ENCODE measurements at places on chromosomes 12 and 14.

GRCh38 chr12:54708826-54709225, 60.7 kb upstream of the DCD start:
- DNase-seq, result no peak

GRCh38 chr14:101233021-101233366, 328.3 kb upstream of the DIO3 start:
- no peak for DNase-seq

- peak; percentile 39 for DNase-seq
These were observed 811 bp upstream of the FBRSL1 start for GRCh38 chr12:132489078-132489601.

- DNase-seq, result no peak
These were observed 463.5 kb downstream of the TMEM132D start for GRCh38 chr12:129440278-129440677.

DNA sequence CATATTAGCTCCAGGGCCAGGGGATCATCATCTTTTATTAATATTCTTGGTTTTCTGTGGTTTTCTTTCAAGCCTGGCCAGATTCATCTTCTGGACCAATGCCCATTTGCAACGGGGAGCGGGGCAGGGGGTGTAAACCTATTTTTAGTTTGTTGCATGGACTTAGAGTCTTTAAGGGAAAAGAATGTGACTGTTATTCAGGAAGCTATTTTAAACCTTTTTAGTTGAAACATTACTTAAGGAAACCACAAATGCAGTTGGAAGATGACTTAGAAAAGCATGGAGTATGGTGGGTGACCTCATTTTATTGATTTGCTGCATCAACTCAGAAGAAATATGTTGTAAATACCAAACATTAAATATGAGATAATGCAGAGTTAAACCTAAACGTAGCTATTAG, 368.4 kb upstream of the E2F7 start:
- DNase-seq, result no peak

GRCh38 chr14:69247676-69248440, 12.1 kb upstream of the GALNT16 start:
- no peak for DNase-seq

GRCh38 chr12:106774808-106775524, 484 bp downstream of the RIC8B start:
- no peak for DNase-seq

DNA sequence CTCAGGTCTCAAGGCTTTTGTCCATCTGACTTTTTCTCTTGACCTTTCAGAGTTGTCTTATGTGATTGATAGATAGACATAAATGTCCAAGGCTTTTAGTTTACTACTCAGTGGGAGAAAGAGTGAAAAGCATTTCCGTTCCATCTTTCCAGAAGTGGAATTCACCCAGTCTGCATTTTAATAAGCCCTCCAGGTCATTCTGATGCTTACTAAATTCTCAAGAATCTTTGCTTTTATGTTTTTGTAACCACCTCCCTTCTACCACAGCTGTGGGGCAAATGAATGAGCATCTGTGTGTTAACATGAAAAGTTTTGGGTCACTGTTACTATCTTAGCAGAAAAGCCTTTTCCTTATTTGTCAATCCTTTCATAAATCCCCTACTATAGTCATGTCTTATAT, 251.4 kb downstream of the LRIG3 start:
- DNase-seq, result no peak

DNA sequence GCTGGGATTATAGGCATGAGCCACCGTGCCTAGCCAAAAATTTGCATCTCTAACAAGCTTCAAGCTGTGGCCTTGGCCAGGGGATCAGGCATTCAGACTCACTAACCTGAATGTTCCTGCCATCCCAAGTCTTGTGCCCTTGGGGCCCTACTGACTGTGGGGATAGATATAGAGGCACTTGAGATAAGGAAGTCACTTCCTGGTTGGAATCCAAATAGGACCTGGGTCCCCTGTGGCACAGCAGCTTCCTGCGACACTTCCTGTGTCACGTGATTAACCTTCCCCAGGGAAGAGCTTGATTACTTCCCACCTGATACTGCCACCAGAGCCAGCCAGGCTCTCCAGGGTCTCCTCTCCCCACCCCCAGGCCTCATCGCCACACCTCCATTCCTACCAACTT, 128.2 kb downstream of the BCL11B start:
- DNase-seq, result no peak

- DNase-seq, result peak; percentile 76
These were observed 51.6 kb upstream of the SRP54 start for GRCh38 chr14:34931206-34931605.

DNA sequence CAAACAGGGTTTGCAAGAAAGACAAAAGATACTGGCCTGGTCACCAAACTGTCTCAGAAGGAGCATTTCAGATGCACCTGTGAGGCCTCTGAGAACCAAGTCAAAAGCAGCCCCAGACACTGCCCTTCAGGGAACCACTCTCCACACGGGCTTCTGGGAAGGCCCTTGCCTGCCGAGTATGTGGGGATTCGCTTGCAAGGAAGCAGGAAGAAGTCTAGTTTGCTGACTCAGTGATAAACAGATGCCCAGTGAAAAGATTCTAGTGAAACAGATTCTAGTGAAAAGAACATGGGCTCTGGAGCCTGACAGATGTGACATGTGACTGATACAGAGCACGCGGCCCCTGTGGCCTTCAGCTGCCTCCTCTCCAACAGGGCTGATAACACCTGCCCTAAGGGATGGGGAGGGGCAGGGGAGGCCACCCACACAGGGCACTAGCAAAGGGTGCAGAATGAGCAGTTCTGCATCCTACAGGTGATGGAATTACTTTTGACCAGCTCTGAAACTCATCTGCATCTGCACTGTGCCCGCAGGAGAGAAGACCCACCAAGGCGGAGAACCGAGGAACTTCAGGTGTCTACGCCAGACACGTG, 19.1 kb downstream of the AMN start:
- no peak for DNase-seq

DNA sequence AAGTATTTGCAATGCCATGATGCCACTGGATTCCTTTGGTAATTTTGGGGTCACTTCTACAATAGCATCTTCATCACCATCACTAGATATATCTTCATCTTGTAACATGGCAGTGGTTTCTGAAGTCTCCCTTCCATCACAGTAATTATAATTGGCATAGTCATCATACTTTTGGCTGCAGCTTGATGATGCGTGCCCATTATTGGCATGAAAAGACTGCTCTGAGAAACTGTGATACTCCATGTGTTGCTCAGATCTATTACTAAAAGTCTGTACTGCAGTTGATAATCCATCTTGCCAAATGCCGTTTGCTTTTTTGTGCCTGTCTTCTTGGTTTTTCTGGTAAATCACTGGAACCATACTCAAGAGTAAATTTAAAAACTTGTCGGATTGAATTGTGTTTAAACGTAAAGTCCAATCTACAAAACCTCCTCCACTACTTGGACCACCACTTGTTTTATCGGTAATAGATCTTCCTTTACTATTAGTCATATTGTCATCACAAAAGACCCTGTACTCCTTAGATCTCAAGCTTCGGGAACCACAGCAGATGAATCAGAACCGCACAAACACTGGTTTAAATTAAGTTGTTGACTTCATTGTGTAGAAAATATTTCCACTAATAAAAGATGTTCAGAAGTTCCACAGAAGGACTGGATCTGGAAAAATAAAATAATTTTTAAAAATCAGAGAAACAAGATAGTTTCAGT, 29.9 kb downstream of the SLC41A2 start:
- DNase-seq, result no peak

DNA sequence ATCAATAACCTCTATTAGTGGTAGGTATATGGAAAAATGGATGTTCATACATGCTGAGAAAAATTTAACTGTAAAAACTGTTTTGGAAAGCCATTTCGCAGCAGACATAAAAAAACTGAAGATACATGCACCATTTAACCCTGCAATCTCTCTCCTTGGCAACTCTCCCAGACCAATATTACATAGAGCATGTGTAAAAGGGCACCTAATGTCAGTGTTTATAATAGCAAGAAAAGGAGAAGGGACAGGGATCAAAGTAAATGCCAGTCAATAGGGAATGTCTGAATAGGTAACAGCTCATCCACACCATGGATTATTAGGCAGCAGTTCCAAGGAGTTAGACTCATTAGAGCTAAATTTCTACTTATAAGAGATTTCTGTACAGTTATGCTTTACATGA, 77.2 kb downstream of the BTG1 start:
- DNase-seq, result no peak

DNA sequence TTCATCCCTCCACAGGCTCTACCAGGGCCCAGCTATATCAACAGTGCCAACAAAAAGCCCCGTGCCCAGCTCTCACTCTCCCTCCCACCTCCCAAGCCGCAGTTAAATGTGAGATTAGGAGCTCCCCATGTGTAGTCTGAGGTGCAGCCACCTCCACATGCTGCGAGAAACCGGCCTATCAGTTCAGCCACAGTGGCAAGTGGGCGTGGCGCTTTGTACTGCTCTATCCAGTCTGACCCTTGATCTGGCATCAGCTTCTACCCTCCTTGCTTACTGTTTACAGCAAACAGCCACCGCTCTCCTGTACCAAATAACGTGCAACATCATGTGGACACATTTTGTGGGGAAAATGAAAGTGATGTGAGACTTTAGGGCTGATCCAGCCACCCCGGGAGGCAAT, 1.7 kb downstream of the PLEK2 start:
- no peak for DNase-seq

DNA sequence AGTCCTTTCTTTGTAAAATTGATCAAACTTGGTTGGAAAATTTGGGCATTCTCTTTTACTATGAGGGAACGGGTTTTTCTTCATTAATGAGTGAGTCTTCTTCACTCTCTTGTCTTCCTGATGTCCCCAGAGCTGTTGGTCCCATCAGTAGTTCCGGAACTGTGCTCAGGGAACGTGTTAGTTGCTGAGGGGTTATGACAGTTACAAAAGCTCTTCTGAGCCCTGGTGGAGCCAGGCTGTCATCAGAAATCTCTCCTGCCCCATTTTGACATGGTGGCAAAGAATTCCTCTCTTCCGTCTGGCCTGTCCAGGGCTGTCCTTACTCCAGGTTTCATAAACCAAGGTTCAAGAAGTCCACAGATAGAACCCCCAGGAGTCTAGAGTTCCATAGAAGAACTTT, 208.5 kb downstream of the SLC41A2 start:
- DNase-seq, result no peak

DNA sequence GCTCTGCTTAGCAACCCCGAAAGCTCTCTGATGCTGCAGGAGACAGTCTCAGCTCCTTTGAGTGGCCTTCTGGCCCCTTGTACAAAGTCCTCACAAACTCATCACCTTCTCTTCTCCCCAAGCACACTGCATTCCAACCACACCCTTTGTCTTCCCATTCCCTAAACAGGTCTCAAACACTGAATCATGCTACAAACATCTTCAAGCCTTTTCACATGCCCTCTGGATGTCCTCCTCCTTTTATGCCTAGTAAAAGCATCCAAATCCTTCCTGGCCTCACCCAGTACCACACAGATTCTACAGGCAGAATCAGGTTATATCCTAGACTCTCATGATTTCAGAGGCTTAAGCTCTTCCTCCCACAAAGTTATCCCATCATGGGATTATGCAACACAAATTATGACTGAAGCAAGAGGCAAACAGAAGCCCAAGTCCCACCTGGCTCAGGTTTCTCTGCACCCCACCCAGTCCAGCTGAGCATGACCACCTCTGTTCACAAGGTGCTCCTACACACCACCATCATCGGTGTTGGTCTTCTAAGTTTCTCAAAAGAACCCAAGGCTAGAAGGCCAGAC, 61.4 kb upstream of the PCED1B start:
- no peak for DNase-seq

GRCh38 chr12:21451529-21451928, 14.1 kb downstream of the PYROXD1 start:
- no peak for DNase-seq

DNA sequence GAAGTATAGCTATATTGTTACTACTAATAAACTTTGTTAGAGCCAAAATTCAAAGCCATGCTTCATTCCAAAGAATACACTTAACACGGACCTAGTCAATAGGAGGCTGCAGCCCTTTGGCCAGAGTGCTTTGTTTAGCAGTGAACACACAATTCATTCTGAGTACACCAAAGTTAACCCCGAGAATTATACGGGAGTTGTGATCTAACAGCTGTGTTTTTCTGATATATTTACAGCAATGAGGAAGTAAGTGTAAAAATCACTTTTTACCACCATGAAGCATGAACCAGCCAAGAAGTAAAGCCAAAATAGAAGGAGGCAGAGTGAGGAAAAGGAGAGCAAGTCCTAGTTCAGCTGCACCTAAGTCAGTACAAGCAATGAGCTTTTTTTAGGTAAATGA, 156.8 kb upstream of the PDE3A start:
- no peak for DNase-seq

- DNase-seq, result no peak
These were observed 811.4 kb upstream of the TMEM132C start for GRCh38 chr12:127455347-127456265.

GRCh38 chr14:59160506-59160905, 28.0 kb upstream of the DAAM1 start:
- no peak for DNase-seq

- no peak for DNase-seq
These were observed 192.1 kb downstream of the SNAPC1 start for GRCh38 chr14:61954306-61954705.

DNA sequence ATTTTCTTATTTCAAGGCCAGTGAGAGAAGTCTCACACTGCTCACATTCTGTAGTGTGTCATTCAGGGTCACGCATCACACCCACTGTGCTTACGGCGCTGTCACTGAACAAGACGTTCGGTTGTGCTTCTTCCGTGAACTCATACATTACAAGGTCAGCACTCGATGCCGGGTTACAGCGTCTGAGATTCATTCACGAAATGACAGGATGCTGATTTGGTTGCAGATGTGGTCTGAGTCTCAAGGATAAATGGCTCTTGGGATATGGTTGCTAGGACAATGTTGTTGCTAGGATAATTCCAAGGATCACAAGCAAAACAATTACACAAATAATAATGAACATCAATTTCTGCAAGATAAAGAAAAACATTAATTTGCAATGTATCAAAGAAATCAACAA, 47.4 kb downstream of the STX2 start:
- no peak for DNase-seq

DNA sequence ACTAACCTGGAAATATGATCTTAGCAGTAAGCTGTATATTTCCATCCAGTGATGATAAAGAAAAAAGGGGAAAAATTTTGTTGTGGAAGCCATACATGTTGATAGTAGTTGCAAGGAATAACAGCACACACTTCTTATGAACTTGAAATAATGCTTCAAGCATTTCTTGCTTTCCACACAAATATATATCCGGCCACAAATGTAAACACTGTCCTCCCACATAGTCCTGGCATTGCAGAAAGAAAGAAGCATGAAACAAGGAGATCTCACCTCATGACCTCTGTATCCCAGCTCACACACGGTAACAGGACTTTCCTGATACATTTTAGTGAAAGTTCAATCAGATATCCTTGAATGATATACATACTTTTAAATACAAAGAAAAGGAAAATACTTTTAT, 56.0 kb downstream of the LLPH start:
- no peak for DNase-seq

Data from CD4-positive, alpha-beta T cell treated with Interleukin-15 for 4 hours (primary cell).